ENCODE measurements at places on chromosomes 3 and 15.

- no peak for DNase-seq
Observed at GRCh38 chr3:38281895-38282686, at the start of gene SLC22A14. Gene SLC22A14 (plus strand): TSS chr3:38282294. CDS start chr3:38306027, 23,733 bp downstream.

DNA sequence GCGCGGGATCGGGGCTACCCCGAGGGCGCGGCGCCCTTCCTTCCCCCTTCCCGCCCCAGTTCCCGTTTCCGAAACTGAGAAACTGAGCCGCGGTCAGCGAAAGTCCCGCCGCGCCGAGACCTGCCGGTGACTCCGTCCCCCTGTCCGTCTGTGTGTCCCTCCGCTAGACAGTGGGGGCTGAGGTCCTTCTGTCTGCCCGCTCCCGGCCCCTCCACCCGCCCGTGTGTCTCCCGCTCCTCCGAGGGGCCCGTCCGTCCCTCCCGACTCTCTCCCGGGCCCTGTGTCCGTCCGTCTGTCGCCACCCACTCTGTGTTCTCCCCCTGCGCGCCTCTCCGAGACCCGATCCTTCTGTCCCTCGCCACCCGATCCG lies 426 bp downstream of the PRKCD start:
- peak; percentile 2 for DNase-seq

- DNase-seq = no peak
Observed at GRCh38 chr3:154842536-154842935, 237.6 kb upstream of the MME start.

DNA sequence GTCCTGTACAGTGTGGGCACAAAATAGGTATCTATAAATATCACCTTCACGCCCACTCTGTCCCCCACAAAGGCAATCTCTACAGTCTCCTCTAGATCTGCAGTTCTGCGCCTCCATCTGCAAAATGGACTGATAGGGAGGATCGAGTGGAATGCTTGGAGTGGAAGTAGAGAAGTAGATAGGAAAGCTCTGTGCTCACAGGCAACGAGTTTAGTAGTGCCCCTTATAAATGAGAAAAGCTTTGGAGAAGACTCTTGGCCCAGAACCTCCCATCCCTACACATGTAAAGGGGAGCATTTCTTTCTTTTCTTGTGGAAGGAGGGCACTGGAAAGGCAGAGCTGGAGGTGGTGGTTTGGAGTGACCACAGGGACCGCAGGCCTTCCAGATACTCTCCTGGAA lies 88.5 kb downstream of the ZNF621 start:
- no peak for DNase-seq

DNA sequence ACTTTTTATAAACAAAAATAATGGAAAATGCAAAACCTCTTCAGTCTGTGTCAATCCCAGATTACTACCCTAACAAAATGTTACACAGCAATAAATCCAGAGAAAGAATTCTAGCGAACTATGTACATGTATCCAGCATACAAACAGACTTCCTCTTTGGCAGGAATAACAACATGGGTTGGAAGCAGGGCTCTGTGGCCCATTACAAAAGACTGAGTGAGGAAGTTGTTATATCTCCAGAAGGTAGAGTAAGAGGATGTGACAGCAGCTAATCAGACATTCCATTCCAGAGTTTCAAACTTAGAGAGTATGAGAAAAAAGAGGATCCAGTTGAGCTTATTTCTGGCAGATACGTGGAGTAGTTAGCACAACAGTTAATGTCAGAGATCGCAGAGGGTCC lies 294.0 kb upstream of the PLSCR5 start:
- no peak for DNase-seq

GRCh38 chr3:32009101-32009500 lies 27.6 kb downstream of the ZNF860 start:
- DNase-seq = no peak

DNA sequence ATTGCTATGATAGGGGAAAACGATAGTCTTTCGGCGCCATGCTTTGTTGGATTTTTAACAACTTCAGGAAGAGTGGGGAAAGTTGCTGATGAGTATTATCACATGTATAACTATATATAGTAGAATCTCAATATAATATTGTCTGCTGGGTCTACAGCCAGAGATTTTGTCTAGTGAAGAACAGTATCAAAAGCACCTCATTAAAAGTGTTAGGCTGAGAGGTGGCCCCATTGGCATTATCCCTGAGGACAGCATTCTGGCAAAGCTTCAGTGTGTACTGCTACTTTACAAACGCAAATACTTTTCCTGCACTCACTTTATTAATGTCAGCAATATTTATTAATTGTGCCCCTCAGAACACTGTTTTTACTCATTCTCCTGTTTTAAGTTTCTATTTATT lies 11.8 kb downstream of the QTRT2 start:
- DNase-seq = no peak

GRCh38 chr15:46137443-46137842 lies 502.6 kb downstream of the SQOR start:
- no peak for DNase-seq

DNA sequence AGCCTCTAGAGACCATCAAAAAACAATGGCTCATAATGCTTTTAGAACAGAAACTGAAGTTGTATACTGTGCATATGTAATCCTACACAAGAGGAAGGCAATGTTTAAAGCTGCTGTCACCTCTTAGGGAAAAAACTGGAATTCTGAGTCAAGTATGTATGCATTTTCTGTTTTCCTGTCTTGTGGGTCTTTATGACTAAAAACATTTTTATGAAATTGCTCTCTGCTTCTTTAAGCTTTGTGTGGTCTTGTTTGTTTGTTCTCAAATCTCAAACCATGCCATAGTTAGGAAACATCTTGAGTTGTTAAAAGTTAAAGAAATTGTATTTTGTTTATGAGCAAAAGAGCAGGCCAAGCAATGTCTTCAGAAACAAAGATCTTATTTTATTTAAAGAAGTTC lies 80.9 kb upstream of the SOX2 start:
- DNase-seq = no peak

DNA sequence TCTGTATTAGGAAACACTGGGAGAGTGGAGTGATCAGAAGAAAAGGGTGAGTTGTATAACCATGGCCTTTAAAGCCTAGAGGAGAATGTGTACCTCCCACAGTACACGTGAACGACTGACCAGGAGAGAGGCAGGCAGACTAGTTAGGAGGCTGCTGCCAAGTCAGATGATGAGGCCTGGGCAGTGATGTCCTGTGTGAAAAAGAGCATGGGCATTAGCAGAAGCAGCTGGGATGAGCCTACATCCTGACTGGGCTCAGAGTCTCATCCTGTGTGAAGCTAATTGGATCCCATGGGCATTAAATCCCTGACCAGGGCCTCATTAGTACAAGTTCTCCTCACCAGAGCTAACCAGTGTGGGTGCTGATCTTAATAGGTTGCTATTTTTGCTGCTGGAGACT lies 89.1 kb upstream of the SLC2A2 start:
- DNase-seq = no peak

GRCh38 chr3:58999134-58999773 lies 50.6 kb downstream of the CFAP20DC start:
- no peak for DNase-seq

DNA sequence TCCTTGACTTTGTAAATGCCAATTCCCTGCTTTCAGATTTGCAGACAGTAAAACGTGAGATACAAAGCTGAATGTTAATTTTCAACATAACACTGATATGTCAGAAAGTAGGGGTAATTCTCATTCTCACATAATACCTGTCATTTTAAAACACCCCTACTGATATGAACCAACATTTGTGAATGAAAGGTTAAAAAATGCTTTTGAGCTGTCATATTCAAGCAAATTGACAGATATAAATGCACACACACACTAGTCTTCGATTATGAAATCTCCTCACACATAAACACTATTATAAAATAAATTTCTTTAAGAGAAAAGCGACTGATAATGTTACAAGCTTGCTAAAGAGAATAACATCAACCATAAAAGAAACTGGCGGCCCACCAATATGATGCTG lies 128.8 kb downstream of the PEAK1 start:
- DNase-seq = no peak

GRCh38 chr3:3707858-3708768 lies 91.1 kb upstream of the LRRN1 start:
- DNase-seq = no peak

GRCh38 chr15:44775953-44776352 lies 39.6 kb downstream of the TRIM69 start:
- no peak for DNase-seq

GRCh38 chr15:26945046-26945445 lies 25.9 kb upstream of the GABRG3 start:
- no peak for DNase-seq

- DNase-seq = no peak
Observed at GRCh38 chr3:121958801-121959200, 63.2 kb downstream of the ILDR1 start.

DNA sequence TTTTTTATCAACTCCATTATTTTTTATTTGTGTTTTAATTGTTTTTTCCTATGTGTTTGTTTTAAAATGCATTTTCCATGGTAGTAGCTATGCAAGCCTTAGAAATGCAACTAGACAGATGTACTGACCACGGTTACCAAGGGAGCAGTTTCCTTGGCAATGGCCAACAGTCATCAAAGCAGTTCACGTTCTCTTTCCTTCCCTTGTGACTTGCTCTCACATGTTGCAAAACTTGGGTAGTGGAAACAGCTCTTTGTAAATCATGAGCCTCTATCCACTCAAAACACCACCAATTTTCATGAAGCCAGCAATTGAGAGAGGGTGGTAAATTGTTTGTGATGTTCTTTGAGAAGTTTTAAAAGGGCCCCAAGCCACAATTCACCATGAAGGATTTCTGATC lies 499.4 kb upstream of the MDFIC2 start:
- DNase-seq = no peak

DNA sequence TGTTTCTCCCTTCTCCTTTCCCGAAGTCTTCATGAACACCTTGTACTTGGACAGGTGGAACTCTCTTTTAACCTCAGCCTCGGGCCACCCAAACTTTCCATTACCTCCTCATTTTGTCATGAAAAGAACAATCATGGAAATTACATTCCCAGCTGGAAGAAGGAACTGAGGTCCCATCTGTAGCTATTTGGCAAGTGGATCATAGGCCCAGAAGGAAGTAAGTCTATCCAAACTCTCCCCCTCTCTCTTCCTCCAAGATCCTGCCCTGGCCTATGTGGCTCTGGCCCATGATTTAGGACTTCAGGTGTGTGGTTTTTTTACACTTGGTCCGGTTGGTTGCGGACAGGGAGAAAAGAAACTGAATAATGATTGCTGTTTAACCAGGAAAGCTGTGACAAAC lies 44.1 kb downstream of the ITGB5 start:
- DNase-seq = no peak

GRCh38 chr3:189914799-189915198 lies 205.9 kb downstream of the P3H2 start:
- DNase-seq = no peak

- DNase-seq = no peak
Observed at GRCh38 chr3:184514171-184514490, 47.5 kb upstream of the EPHB3 start.

GRCh38 chr3:5275529-5275928 lies 88.0 kb downstream of the EDEM1 start:
- no peak for DNase-seq

GRCh38 chr3:141015481-141015880 lies 35.7 kb upstream of the SPSB4 start:
- DNase-seq = no peak

- no peak for DNase-seq
Observed at GRCh38 chr3:103976931-103977339, 1389.8 kb upstream of the ALCAM start.

- peak; percentile 23 for DNase-seq
Observed at GRCh38 chr3:196569003-196569516, 600 bp downstream of the FBXO45 start.

DNA sequence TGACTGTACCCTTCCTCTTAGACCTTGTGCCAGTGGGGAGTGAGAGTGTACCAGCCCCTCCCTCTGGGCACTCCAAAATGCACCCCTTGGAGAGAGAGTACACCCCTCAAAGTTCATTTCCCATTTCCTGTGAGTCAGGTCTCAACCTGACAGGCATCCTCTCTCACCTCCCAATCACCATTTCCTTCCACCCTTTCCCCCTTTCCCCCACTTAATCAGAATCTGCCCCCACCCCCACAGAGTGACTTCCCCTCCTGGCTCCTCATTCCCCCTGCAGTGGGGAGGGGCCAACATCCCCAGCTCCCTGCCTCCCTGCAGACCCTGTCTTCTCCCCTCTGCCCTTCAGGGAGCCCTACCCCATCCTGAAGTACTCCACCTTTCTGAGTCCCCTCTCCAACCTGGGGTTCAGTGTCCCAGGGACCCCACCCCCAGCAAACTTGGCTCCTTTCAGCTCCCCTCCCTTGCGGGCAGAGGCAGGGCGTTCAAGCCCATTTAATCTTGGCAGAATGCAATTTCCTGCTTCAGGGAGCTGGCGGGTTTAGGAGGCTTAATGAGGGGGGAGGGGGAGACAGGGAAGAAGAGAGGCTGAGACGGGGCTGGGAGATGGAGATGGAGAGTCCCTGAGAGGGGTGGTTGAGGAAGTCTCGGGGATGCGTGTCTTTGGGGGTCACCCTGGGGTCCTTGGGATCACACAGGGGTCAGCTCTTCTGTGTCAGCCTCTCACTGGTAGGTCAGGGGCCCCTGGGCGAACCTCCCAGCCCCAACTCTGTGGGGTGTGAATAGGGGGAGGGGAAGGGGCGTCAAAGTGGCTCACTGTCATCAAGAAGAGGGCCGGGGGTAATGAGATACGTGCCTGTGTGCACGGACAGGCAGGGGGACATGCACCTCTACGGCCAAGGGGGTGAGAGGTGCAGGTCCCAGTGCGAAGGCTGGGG lies 16.6 kb upstream of the SEMA3F start:
- no peak for DNase-seq

GRCh38 chr3:33612607-33613006 lies 105.4 kb downstream of the CLASP2 start:
- DNase-seq = no peak

GRCh38 chr3:188123170-188123905 lies 30.6 kb upstream of the LPP start:
- DNase-seq = no peak

GRCh38 chr15:68252925-68253534 lies 23.5 kb upstream of the CLN6 start:
- no peak for DNase-seq

GRCh38 chr3:195405651-195406050 lies 37.2 kb downstream of the ACAP2 start:
- DNase-seq = no peak

- no peak for DNase-seq
Observed at GRCh38 chr15:38701149-38701548, 136.5 kb upstream of the RASGRP1 start.

DNA sequence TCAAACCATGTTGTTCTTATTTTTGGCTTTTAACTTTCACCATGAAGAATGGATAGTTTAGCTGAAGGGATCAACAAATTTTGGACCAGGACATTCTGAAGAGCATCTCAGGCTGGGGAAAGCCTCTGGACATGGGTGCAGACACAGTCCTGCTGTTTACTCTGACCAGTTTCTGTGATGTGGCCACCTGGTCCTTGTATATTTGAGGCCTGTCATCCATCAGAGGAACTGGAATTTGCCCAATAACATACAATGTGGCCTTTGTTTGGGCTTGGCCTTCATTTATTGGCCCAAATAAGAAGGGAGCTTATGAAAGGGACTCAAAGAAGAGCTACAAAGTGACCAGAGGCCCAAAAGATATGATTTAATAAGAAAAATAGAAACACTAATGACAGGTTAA lies 127.9 kb downstream of the MYRIP start:
- DNase-seq = no peak

DNA sequence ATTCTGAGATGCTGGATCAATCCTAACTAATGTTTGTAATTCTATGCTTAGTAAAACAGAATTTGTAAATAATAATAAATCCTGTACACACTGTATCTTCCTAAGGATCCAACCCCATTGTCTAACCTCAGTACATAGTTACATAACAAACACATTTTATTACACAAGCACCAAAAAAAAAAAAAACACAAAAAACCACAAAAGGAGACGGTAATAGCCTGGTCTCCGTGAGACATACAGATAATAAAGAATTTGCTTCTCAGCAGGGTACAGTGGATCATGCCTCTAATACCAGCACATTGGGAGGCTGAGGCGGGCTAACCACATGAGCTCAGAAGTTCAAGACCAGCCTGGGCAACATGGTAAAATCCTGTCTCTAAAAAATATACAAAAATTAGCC lies 558.7 kb downstream of the MAGI1 start:
- no peak for DNase-seq

All from activated CD4-positive, alpha-beta T cell treated with anti-CD3 and anti-CD28 coated beads for 24 hours (primary cell).